ENCODE measurements at places on chromosomes 5 and 9. TPM values are rescaled to one million over a fixed set of nuclear protein-coding genes. Genes with fewer than 3 reads are reported as not detected.

GRCh38 chr5:32304622-32305021 lies 8.1 kb downstream of the MTMR12 start:
- no peak for DNase-seq

DNA sequence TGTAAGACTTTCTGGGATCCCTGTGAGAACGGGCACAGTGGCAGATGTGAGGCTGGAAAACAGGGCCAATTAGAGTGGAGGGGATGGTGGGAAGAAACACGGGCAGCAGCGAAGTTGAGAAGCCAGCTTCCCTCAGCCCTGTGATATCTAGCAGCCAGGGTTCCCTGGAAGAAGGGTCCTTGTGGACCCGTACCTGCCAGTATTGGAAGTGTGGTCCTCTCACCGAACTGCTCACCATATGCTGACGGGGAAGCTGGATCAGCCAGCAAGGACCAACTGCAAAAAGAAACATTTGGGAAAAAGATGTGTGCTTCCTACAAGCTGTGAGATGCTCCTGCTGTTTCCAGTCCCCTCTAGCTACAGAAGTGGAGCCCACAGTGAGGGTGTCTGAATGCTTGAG lies 13.6 kb downstream of the CKMT2 start:
- no peak for DNase-seq

The TGFBI gene
- 41.6 TPM for total RNA-seq

DNA sequence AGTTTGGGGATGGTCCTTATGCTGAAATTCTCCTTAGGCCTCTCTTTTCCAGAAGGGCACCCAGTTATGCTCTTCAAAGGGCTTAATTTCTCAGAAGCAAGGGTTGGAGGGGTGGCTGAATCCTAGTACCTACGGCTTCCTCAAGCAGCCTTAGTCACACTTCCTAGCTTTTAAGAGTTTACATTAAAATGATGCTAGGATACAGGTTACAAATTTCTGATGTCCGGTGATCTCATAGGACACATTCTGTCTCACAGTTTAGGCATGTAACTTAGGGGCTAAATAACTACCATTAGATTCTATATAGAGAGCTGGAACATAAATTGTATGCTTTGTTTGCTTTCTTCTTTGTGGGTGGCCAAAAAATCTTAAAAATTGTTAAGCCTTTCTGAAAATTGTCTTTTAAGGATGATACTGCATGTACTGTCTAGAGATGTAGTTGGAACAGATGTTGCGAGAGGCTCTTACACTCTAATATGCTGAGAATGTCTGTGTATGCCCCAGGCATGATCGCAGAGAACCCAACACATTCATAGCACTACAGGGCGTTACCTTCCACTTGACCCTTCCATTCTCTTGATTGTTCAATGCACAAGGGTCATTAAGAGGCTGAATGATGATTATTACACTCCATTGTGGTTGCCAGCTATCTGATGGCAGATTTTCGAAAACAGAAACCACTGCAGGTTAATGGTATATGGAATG lies 139.1 kb downstream of the TMEM38B start:
- DNase-seq = no peak

GRCh38 chr5:91072881-91073280 lies 310.2 kb downstream of the ARRDC3 start:
- no peak for DNase-seq

- DNase-seq = no peak
These were observed 80.4 kb upstream of the PRSS3 start for GRCh38 chr9:33714989-33715388.

GRCh38 chr5:73641811-73642210 lies 15.8 kb downstream of the ARHGEF28 start:
- DNase-seq = no peak

DNA sequence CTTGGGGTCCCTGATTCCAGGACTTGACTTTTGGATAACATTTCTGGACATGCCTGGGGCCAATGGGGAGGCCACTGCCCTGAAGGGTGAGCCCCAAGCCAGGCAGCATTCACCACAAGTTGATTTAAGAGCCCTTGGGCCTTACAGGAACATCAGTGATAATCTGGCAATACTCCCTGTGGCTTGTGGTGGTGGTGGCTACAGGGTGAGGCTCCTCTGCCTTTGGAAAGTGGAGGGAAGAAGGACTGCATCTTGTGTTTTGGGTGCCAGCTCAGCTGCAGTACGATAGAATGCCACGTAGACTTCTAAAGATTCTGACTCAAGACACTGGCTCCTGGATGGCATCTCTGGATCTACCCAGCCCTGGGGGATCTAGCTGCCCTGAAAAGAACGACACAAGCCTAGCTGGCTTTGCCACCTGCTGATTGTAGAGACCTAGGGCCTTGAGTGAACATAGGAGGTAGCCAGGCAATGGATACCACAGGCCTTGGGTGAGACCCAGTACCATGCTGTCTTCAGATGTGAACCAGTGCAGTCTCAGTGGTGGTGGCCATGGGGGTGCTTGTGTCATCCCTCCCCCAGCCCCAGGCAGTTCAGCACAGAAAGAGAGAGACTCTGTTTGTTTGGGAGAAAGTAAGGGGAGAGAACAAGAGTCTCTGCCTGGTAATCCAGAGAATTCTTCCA lies 79.0 kb upstream of the DAP start:
- DNase-seq = no peak

DNA sequence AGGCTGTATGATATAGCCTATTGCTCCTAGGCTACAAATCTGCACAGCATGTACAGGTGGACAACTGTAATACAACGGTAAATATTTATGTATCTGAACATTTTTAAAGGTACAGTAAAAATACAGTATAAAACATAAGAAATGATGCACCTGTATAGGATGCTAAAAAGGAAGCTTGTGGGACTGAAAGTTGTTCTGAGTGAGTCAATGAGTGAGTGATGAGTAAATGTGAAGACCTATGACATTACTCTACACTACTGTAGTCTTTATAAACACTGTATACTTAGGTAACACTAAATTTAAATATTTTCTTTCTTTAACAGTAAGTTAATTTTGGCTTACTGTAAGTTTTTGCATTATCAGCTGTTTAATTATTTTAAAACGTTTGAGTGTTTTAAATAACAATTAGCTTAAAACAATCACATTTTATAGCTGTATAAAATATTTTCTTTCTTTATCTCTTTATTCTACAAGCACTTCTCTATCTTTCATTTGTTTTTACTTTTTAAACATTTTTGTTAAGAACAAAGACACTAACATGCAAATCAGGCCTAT lies 28.1 kb downstream of the CDH18 start:
- no peak for DNase-seq

The CSF1R gene
- total RNA-seq = 31.6 TPM

DNA sequence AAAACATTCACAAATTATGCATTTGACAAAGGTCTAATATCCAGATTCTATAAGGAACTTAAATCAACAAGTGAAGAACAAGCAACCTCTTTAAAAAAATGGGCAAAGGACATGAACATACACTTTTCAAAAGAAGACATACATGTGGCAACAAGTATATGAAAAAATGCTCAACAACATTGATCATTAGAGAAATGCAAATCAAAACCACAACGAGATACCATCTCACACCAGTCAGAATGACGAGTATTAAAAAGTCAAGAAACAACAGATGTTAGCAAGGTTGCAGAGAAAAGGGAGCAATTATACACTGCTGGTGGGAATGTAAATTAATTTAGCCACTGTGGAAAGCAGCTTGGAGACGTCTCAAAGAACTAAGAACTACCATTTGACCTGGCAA lies 38.9 kb upstream of the TNFSF15 start:
- DNase-seq = no peak

DNA sequence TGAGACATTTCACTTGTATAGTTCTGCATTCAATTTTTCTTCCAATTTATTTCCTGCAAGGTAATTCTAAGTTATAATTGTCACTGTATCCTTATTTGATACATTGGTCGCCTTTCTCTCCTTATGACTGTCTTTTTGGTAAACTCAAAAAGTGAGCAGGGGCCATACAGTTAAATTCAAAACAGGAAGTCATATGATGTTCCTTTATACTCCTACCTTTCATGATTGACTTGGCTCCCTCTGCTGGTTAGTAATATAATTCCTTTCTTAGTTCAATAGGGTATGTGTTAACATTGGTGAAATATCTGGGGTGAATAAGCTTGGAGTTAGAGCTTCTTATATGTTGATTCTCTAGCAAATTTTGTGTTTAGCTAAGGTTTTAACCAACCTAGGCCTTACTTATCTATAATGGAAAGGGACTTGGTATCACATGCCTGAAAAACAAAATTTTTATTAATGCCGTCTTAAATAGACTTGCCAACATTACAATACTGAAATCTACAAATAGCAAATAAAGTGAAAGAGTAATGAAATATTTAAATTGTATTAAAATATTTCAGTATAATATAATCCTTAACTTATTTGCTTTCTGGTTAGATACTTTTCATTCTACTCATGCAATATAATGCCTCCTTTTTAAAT lies 6.0 kb upstream of the NIPBL start:
- DNase-seq = no peak

GRCh38 chr9:133687856-133688761 lies 50.0 kb downstream of the SARDH start:
- peak; percentile 57 for DNase-seq
